ENCODE measurements at places on chromosomes 5 and 9.

- DNase-seq: no peak
These were observed at the start of gene BASP1 for GRCh38 chr5:17217493-17218352. BASP1 (plus strand) TSS chr5:17217631; CDS start chr5:17275217, 57,586 bp downstream.

- no peak for DNase-seq
These were observed 7.8 kb downstream of the PDE8B start for GRCh38 chr5:77218263-77218662.

DNA sequence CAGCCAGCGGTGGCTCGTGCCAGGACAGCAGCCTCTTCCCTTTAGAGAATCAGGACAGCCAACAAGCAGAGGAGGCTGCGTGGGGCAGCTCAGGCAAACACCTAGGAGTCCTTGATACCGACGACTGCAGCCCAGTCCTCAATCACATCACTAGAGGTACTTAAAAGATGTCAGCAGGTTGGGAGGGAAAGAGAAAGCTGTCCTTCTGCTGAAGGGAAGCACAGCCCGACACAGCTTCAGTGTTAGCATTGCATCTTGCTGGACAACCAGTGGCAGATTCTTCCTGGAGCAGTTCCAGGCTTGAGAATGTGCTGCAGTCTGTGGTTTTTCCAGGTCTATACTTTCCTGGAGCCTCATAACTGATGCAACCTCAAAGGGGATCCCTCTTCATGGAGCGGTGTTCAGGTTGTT lies 230.5 kb downstream of the SYK start:
- no peak for DNase-seq

GRCh38 chr9:79014929-79015699 lies 556.7 kb upstream of the TLE4 start:
- DNase-seq: no peak

- DNase-seq: no peak
These were observed 15.4 kb upstream of the CCIN start for GRCh38 chr9:36153746-36154145.
